ENCODE measurements at places on chromosomes 6 and 20.

DNA sequence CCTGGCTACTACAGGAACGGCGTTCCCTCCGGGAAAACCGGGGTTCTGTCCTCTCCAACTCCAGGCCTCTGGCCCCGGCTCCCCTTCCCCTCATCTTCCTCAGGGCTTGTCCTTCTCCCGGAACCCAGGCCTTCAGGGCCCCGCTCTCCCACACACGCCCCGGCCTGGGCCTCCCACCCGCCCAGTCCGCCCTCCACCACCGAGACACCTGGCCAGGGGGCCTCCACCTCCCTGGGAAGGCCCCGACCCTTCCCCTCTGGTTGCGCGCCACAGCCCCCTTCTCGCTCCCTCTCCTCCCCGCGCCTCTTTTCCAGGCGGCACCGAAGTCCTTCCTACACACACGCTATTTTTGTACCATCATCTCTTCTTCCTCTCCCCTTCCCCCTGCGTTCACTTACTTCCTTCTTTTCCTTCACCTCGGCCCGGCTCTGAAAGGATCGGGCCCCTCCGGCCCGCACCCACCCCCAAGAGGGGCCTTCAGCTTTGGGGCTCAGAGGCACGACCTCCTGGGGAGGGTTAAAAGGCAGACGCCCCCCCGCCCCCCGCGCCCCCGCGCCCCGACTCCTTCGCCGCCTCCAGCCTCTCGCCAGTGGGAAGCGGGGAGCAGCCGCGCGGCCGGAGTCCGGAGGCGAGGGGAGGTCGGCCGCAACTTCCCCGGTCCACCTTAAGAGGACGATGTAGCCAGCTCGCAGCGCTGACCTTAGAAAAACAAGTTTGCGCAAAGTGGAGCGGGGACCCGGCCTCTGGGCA, 1.3 kb upstream of the SIRPA start:
- no peak for DNase-seq

- DNase-seq = no peak
Measured at GRCh38 chr20:61954276-61955021, 111.2 kb downstream of the TAF4 start.

- DNase-seq = peak; percentile 73
Measured at GRCh38 chr6:26196846-26197635, 109.8 kb downstream of the HFE start.

- peak; percentile 4 for DNase-seq
Measured at GRCh38 chr6:144559865-144560593, 274.9 kb downstream of the UTRN start.

DNA sequence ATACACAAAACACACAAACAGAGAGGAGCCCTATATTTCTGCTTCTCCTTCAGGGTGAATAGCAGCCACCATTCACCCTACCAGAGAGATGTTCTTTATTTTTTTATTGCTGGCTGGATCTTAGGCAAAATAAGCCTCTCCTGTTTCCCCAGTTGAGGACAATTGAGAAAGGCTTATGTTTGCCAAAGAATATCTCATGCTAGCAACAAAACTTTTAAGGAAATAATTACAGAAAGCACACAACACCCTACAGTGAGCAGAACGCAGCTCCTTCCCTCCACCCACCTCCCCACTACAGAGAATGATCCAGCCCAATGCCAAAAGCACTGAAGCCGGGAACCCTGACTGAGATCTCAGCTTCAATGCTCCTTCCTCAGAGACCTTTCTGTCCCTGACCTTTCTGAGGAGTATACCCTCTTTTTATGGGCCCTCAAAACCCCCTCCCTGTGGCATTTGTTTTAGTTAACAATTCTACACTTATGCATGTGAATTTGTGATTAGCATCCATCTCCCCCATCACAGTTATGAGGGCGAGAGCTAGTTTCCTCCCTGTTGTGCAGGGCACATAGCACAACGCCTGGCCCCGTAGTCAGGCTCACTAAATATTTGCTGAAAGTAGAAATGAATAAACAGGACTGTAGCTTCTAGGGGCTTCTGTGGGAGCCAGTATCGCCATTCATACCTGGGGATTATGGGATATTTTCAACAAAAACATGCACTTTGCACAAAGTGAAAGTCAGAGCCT, 491.6 kb upstream of the CDH4 start:
- no peak for DNase-seq

GRCh38 chr6:110665600-110665999, 149.7 kb downstream of the CDK19 start:
- DNase-seq = no peak

DNA sequence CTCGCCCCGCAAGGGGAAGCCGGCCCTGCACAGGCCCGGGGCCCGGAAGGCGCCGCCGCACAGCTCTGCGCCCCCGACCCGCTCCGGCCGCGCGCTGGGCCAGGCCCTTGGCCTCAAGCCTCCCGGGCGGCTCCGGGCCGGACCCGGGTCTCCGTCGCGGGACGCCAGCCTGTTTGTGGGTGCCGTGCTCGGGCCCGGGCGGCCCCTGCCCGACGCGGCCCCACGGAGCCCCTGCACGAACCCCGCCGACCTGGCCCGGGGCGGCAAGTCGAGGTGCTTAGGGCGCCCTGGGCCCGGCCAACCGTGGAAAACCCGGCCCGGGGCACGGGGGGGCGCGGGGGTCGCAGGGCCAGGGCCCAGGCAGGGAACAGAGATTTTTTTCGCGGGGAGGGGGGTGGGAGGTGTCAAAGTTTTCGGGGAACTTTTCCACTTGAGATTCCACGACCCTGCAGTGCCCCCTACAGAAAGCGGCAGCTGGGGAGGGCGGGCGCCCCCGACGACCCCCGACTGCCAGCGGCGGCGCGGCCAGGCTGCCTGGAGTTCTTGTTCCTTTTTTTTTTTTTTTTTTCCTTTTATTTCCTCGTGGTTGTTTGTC, 805 bp upstream of the STX16 start:
- DNase-seq = no peak

DNA sequence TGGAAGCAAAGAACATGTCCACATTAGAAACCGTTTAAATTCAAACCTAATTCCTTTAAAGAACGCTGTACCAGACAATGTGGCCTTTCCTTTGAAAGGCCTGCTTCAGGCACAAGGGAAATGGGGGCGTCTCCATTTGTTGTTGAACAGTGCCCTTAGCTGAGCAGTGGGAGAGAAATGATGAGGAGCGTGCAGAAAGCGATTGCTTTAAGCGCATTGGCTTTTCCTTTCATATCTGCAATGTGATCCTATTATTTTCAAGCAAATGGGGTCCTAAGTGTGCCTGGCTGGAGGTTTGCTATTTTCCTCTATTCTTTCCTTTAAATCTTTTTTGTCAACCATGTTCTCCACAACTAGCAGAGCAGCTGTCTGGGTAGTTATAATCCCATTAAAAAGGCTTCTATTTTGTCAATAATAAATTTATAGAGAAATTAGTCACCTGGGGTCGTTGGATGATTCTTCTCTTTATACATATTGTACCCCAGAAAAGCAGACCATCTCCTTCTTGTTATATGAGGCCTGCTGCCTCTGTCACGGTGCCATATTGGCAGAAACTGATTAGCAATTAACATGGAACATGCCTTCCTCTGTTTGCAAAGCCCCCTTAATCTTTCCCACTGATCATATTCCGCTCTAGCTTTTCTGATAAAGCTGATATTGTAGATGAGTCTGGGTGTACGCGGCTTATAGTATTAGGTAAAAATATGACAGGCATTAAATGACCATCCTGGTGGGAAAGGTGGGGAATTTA, 151.1 kb upstream of the JAG1 start:
- DNase-seq = no peak

GRCh38 chr20:25204550-25205276, 9.2 kb downstream of the ENTPD6 start:
- no peak for DNase-seq

GRCh38 chr6:31158863-31159855, 770 bp downstream of the TCF19 start:
- no peak for DNase-seq

GRCh38 chr6:145271040-145271439, 464.3 kb downstream of the EPM2A start:
- no peak for DNase-seq

- no peak for DNase-seq
Measured at GRCh38 chr6:168960551-168961263, 292.9 kb downstream of the THBS2 start.

DNA sequence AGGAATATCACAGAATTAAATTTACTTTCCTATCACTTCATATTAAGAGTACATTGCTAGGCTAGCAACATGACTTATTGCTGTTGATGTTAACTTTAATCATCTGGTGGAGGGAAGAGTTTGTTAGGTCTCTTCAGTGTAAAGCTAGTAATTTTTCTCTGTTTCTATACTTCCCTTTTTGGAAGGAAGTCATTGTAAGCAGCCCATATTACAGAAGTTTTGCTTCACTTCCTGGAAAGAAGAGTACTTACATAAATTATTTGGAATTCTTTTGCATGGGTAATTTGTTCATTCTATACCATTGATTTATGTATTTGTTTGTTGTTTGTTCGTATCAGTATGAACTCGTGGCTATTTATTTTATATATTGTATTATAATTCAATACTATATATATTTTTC, 405.2 kb downstream of the RFPL4B start:
- DNase-seq = no peak

DNA sequence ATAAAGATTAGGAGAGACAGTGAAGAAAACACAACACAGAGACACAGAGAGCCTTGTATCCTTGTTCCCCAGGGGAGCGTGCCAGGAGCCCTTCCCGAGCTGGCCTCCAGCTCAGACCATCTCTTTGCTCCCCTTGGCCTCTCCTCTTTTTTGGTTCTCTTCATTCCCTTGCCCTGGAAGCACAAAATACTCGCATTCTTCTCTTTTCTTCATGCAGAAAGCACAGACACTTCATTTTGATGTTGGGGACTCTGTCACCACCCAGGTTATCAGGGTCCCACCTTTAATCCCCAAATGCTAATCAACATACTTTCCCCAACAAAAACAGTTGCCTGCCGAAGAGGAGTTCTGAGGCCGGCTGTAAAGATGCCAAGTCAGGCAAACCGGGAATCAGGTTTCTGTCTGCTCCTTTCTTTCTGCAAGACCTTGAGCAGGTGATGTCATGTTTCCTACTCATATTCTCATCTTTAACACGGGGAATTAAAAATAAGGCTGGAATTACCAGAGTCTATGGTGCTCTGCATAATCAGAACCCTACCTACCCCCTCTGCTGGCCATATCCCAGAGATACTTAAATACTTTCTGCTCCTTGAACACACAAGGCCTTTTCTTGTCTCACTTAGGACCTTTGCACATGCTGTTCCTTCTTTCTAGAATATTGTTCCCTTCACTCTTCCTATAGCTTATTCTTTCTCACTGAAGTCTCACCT, 21.7 kb downstream of the TGM6 start:
- peak; percentile 30 for DNase-seq

GRCh38 chr6:152879681-152880080, 103.2 kb downstream of the FBXO5 start:
- no peak for DNase-seq

GRCh38 chr6:138555421-138555988, 56.2 kb upstream of the NHSL1 start:
- no peak for DNase-seq

DNA sequence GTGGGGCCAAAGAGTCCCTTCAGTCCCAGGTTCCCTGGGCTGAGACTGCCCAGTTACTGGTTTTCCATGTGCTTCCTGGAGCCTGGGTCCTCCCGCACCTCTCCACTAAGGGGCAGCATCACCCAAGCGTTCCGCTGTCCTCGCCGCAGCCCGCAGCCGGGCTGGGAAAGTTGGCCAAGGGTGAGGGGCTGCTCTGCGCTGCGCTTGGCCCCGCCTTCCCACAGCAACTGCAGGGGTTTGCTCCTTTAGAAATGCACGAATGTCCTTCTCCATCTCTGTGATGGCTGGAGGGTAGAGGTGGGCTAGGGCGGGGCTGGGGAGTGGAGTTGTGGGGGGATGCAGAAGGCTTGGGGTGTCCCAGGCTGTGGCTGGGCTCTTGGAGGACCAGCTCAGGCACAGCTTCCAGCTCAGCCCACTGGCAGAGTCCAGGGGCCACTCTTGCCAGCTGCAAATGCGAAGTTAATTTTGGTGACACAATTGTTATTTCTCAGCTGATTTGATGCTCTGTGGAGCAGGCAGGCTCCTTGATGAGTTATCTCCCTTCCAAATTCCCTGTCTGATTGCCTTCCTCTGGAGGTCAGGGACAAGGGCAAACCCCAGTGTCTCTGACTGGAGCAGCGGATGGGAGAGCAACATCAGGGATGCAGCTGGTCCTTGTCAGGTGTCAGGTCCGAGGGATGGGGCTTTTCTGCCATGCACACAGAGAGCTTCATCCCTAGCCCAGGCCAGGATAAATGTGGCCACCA, 63.2 kb downstream of the NOL4L start:
- DNase-seq = no peak
